Activated CD4-positive, CD25-positive, alpha-beta regulatory T cell treated with anti-CD3 and anti-CD28 coated beads, Interleukin-2, amount 50 U/mL, for 16 hours (primary cell): ENCODE measurements at places on chromosomes 1 and 21.
A peak's percentile ranks its signal among the peaks of the same experiment; 100 is the strongest.

- DNase-seq: no peak
These were observed 60.7 kb downstream of the SLC19A1 start for GRCh38 chr21:45481566-45481965.

DNA sequence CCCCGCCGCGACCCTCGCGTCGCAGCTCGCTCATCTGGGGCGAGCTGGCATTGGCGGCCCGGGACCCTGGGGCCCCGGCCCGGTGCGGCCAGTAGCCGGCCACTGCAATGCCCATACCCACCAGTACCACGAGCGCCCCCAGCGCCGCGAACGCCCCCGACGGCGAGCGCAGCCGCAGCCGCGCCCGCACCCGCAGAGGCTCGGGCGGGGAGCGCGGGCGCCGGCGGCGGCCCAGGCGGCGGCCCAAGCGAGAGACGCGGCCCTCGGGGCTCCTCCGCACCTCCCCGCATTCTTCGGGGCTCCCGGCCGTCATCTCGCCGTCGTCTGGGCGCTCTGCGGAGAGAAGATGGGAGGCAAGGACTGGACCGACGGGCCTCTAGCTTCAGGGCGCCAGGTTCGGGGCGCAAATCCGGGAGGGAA lies 2.2 kb downstream of the TMEM200B start:
- DNase-seq: no peak

DNA sequence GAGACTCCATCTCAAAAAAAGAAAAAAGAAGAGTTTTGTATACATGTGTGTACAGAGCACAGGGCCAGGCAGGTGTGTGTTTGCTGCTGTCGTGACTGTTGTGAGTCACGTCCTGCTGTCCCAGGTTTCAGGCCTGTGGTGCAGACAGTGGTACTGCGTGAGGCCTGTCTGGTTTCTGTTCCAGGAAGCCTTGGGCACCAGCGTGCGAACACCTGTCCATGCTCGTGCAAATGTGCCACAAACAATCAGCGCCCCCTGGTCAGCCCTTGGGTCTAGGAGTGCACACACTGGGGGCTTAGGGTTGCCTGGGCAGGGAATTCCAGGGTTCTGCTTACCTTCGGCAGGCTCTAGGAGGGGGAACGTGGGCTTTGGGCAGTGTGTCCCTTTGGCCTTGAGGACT lies 16.9 kb downstream of the GPR157 start:
- no peak for DNase-seq

DNA sequence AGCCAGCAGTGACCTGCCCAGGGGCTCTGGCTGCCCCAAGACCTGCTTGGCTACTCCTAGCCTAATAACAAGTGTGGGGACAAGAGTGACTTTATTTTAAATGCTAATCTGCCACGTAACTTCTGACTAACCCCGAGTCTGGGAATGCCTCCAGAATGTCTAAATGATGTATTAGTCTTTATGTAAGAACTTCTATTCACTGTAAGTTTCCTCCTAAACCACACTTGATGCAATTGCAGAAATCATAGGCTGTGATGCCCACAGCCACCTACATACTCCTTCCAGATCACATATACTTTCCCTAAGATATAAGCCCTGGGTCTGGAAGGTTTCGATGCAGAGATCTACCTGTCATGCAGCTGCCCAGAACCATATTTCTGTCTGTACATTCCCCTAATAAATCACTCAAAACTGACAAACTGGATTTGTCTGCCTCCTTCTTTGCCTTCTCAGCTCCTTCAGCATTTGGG lies 5.9 kb upstream of the VPS45 start:
- no peak for DNase-seq

DNA sequence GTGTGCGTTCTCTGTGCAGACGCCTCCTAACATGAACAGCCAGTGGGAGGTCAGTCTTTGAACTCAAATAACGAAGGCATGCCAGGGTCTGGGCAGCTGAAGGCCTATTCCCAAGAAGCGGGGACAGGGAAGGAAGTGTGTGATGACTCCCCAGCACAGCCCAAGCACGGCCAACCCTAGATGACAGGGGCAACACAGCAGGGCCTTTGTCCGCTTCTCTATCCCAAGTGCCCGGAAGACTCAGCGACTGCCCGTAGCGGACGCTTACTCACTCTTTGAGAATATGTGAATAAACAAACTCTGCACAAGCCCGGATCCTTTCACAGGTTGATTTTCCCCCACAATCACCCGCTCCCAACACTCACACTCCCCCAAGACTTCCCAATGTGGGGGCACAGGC lies 11.2 kb downstream of the C1orf198 start:
- no peak for DNase-seq

DNA sequence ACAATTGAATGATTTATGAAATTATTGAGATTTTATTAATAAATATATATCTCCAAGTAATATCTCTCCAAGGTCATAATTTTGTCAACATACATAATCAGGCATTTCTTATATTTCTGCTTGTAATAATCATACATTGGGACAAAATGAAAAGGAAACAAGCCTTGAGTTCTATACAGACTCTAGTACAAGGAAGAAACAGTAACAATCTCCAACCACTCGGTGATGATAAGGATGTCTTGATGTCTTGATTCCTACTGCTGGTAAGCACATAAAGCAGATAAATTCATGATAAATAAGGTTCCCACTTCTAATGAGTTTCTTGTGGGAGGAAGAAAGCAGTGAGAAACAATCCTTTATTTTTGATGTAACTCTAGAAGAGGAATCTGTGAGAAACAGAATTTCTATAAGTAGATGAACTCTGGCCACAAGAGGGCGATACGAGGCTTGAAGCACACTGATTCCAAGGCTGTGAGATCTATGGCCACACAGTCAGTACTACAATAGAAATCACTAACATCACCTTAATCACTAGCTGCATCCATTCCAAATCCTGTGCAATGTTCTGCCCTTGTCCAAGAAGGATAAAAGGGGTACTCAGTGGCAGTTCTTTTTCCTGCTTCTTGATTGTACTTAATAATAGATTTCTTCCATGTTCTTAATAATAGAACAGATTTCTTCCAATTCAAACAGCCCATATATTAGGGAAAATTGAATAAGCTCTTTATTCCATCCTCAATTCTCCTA lies 41.4 kb upstream of the LRRC8B start:
- peak; percentile 54 for DNase-seq

GRCh38 chr1:79190074-79190473 lies 183.5 kb upstream of the ADGRL4 start:
- DNase-seq: no peak

DNA sequence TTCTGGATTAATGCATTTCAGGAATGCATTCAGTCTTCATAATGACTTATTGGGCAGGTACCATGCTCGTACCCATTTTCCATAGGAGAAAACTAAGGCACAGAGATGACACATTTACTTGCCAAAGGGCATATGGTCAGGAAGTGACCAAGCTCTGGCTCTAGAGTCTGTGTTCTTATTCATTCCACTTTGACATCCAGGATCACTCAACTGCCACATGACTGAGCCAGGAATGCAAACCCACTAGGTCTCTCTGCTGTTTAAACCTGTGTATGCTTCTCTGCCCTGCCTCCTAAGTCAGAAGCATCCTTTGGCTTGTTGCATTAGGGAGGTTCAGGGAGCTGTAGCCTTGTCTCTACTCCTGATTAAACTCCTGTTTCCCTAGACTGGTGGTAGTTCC lies 7.5 kb downstream of the KAZN start:
- DNase-seq: no peak

DNA sequence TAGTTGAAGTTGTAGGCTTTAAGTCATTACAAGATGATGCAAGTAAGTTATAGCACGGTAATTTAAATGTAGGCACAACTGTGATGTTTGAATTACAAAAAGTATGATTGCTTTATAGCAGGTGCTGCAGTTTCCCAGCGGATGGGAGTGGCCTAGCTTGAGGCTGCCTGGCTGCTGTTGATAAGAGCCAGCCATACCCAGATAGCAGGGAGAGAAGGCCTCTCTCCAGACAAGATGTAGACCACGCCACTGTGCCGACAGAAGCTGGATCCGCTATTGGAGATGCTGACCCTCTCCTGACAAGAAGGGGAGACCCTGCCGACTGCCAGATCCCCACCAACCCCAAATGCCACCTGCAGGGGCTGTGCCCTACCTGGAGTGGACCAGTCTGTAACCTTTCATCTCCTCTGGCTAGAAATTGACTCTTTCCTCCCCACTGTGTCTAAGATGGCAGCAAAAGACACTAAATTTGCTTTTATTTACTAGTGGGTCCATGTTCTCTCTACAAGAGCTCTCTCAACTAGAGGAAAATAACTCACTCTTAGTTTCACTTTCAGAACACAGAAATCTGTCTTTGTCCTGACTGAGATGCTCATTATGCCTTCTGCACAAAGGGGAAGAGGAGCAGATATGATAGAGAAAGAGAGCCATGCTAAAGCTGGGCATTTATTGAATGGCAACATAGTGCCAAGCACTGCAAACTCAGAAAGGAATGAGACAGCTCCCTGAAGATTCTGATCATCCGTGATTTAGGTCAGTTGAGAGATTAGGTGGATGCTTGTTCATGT lies 127.9 kb downstream of the URB2 start:
- DNase-seq: no peak

DNA sequence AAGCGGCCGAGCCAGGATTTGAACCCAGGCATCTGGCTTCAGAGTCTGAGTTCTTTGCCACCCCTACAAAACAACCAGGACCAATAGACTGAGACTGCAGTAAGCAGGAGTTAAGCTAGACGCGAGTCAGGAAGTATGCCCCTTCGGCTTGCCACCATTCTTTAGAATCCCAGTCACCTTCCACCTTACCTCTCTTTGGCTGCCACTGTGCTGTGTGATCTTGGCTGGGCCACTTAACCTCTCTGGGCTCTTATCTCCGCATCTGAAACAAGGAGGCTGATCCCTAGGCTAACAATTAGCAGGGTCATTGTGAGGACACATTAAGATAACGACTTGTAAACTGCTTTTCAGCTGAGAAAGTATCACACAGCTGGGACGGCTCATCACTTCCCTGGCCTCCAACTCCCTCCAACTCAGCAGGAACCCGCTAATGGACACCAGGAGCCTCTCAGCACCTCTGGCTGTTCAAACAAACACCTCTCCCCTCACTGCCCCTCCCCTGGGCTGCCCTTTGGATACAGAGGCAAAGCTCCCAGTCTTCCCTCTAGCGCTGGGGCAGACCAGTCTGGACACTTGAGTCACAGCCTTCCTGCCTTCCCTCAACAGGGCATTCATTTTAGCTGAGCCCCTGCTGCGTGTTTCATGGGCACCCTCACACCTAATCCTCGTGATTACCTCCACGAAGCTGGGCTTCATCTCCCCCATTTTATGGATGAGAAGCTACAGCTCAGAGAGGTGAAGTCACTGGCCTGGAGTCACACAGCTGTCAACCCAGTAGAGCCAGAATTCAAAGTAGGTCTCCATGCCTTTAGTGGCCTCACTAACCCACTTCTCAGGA lies 83.2 kb downstream of the CAMK2N1 start:
- no peak for DNase-seq

DNA sequence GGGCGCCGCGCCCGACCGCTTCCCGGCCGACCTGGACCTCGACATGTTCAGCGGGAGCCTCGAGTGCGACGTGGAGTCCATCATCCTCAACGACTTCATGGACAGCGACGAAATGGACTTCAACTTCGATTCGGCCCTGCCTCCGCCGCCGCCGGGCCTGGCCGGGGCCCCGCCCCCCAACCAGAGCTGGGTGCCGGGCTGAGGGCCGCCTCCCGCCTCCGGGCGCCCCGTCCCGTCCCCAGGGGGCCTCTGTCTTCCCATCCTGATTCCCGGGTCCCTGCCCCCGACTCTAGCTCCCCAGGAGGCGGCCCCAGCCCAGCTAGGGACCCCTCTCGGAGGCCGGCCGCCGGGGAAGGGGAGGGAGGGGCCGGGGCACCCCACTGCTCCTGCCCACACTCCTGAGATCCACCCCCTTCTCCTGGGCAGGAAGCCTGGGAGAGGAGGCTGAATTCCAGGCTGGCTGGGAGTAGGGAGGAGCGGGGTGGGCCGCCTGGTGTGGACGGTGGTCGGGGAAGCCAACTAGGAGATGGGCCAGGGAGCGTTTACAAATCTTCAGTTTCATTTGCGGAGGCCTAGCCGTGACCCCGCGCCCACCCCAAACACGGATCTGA lies 21.4 kb downstream of the FOXO6 start:
- no peak for DNase-seq

DNA sequence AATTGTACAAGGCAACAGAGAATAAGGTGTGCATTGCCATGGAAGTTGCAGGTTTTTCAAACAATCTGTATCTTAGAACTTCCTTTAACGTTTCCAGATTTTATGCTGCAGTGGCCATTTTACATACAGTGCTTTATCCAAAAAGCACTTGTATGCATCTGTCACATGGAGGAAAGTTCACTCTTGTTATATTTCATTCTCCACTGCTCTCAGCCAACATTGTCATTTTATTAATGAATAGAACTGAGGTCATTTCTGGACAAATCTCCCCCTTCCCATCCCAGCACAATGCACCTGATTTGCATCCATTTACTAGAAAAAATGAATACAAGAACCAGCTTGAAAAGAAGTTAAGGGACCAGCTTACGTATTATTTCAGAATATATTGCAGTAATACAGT lies 342.0 kb downstream of the USP25 start:
- DNase-seq: no peak

DNA sequence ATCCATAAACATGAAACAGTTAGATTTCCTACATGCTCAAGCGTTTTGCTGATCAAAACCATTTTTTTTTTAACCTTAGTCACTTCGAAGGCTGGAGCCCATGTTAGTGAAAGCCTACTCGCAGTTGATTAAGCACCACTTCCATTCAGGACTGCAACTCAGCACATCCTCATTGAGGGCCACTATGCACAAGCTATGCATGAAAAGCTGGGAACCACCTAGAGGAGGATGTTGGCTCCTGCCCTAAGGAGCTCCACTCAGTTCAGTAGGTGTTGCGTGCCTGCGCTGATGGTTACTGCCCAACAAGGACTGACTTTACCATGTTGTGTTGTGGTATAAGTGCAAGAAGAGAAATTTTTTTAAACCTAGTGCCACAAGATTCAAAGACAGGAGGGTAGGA lies 181.4 kb upstream of the L1TD1 start:
- DNase-seq: no peak

DNA sequence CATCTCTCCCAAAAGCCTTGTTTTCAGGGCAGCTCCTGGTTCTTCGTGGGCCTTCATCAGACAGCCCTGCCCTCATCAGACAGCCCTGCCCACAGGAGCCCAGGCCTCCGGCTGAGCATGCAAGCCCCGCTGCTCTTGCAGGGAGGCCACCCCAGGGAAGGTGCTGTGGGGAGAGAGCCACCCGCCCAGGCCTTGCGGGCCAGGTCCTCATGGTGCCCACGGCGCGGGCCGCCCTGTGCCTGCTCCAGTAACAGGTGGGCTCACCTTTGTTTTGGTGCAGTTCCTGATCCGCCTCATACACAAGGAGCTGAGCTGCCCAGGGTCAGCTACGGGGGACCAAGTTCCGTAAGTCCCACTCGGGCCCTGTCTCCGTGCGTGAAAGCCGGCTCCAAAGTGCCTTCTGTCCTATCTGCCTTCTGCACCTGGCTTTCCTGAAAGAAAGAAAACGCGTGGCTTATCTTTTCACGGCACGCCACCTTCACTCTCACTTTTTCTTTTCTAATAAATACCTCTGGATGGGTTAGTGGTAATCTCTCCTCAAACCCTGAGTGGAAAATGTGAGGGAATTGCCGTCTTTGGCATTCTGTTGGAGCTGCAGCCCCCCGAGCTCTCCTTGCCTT lies 65.9 kb downstream of the SLC37A1 start:
- DNase-seq: no peak
